ENCODE measurements at places on chromosomes 7 and 10.

GRCh38 chr7:146858690-146859089, 742.1 kb downstream of the CNTNAP2 start:
- no peak overlapping the region for H3K27ac ChIP-seq
- H3K36me3 ChIP-seq: no peaks in the 10 kb centered on the region
- H3K4me3 ChIP-seq: no peak overlapping the region
- DNase-seq: no peak
- H3K27me3 ChIP-seq: no peaks in the 10 kb centered on the region

GRCh38 chr10:36023939-36024338, 381.8 kb upstream of the FZD8 start:
- H3K4me1 ChIP-seq: no peaks in the 10 kb centered on the region
- H3K27ac ChIP-seq: no peak overlapping the region
- no peaks in the 10 kb centered on the region for H3K36me3 ChIP-seq
- DNase-seq: no peak

GRCh38 chr10:120828763-120829319, 22.3 kb upstream of the WDR11 start:
- peaks cover 3% of the 10 kb centered on the region for H3K36me3 ChIP-seq
- H3K27me3 ChIP-seq: peaks cover 41% of the 10 kb centered on the region
- H3K4me1 ChIP-seq: peaks cover 9% of the 10 kb centered on the region
- no peak overlapping the region for H3K27ac ChIP-seq
- H3K4me3 ChIP-seq: no peak overlapping the region
- no peak for DNase-seq

GRCh38 chr7:111232249-111233084, 141.5 kb downstream of the LRRN3 start:
- DNase-seq: no peak
- peaks cover 3% of the 10 kb centered on the region for H3K36me3 ChIP-seq
- H3K4me3 ChIP-seq: no peak overlapping the region
- H3K27me3 ChIP-seq: no peaks in the 10 kb centered on the region
- peaks cover 6% of the 10 kb centered on the region for H3K4me1 ChIP-seq
- no peak overlapping the region for H3K27ac ChIP-seq

- H3K36me3 ChIP-seq: peaks cover 2% of the 10 kb centered on the region
- peaks cover 4% of the 10 kb centered on the region for H3K4me1 ChIP-seq
- peaks cover 46% of the 10 kb centered on the region for H3K27me3 ChIP-seq
- no peak overlapping the region for H3K4me3 ChIP-seq
- DNase-seq: no peak
Observed at GRCh38 chr10:84605802-84606201, 277.4 kb downstream of the CCSER2 start.

DNA sequence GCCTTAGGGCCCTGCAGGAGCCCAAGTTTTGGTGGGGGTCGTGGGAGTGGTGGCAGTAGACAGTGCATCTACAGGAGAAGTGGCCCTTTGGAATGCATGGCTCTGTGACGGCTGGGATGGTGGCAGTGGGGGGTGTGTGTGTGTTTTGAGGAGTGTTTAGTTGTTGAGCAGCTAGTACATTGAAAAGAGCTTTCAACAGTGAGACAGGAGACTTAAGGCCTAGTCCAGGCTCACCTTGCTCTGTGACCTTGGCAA, 27.1 kb downstream of the ZNF775 start:
- H3K36me3 ChIP-seq: peaks cover 4% of the 10 kb centered on the region
- DNase-seq: no peak
- no peaks in the 10 kb centered on the region for H3K27me3 ChIP-seq
- H3K4me1 ChIP-seq: peaks cover 37% of the 10 kb centered on the region
- H3K4me3 ChIP-seq: peak overlapping the region; percentile 99
- H3K27ac ChIP-seq: peak overlapping the region; percentile 98

DNA sequence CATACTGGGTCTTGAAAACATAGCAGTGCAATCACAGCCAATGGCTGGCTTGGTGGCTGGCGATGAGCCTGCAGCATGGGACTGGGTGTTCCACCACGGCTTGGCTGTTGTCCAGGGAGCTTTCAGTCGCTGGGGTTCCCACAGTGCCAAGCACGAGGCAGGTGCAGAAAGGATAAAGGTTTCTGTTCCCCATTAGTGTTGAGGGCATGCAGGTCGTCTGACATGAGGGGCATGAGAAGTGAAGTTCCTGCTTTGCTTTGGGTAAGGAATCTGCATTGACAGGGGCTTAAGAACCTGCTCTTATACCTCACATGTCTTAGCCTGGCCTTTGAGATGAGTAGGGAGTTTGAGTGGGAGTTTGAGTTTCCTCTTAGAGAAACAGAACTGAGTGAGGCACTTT, 9.0 kb upstream of the CFTR start:
- H3K36me3 ChIP-seq: no peaks in the 10 kb centered on the region
- DNase-seq: no peak
- peaks cover 5% of the 10 kb centered on the region for H3K27me3 ChIP-seq
- no peak overlapping the region for H3K4me3 ChIP-seq
- H3K4me1 ChIP-seq: no peaks in the 10 kb centered on the region

DNA sequence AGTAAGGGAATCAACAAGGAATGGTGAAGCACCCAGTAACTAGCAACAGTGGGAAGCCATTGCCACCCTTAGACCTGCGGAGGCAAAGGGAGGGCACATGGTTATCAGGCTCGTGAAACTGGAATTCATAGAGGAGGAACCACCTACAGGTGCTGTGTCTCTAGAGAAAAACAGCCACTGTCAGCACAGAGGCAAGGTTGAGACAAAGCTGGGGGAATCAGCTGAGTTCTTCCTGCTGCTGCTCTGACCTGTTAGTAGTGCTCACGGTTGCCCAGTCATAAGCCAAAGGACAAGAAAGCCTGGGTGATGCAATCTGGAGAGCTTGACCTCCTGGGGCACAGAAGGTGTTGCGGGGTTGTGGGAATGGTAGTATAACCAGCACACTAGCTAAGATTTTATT, 110.1 kb downstream of the TPST1 start:
- H3K36me3 ChIP-seq: no peaks in the 10 kb centered on the region
- H3K4me3 ChIP-seq: no peak overlapping the region
- no peak overlapping the region for H3K27ac ChIP-seq
- no peak for DNase-seq

- H3K27me3 ChIP-seq: no peaks in the 10 kb centered on the region
- no peak for DNase-seq
- peaks cover 6% of the 10 kb centered on the region for H3K36me3 ChIP-seq
- H3K4me1 ChIP-seq: peaks cover 7% of the 10 kb centered on the region
Observed at GRCh38 chr7:35015346-35015859, 21.9 kb downstream of the DPY19L1 start.

GRCh38 chr10:115335366-115335765, 242.2 kb downstream of the ATRNL1 start:
- H3K27ac ChIP-seq: no peak overlapping the region
- no peaks in the 10 kb centered on the region for H3K4me1 ChIP-seq
- H3K36me3 ChIP-seq: no peaks in the 10 kb centered on the region
- no peak for DNase-seq
- H3K4me3 ChIP-seq: no peak overlapping the region

- H3K27me3 ChIP-seq: no peaks in the 10 kb centered on the region
- peaks cover 3% of the 10 kb centered on the region for H3K4me1 ChIP-seq
- peaks cover 2% of the 10 kb centered on the region for H3K36me3 ChIP-seq
- H3K27ac ChIP-seq: peak overlapping the region; percentile 60
Observed at GRCh38 chr10:13831711-13832141, 245.0 kb downstream of the PRPF18 start.

- H3K27me3 ChIP-seq: peaks cover 27% of the 10 kb centered on the region
- H3K36me3 ChIP-seq: peaks cover 6% of the 10 kb centered on the region
- peaks cover 6% of the 10 kb centered on the region for H3K4me1 ChIP-seq
- H3K4me3 ChIP-seq: no peak overlapping the region
- H3K27ac ChIP-seq: no peak overlapping the region
Observed at GRCh38 chr10:62514079-62514693, 140.0 kb downstream of the ZNF365 start.

DNA sequence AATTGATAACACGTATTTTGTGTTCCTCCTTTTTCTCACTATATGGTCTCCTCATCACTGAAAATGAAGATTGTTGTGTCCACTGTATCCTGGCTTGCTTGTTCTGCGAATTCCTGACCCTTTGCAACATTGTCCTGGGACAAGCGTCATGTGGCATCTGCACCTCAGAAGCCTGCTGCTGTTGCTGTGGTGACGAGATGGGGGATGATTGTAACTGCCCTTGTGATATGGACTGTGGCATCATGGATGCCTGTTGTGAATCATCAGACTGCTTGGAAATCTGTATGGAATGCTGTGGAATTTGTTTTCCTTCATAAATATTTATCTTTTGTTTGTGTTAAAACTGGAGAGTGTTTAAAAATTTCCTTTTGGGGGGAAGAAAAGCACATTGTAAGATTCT, 93.7 kb downstream of the MDFIC start:
- H3K27ac ChIP-seq: peak overlapping the region; percentile 41
- DNase-seq: no peak
- H3K27me3 ChIP-seq: no peaks in the 10 kb centered on the region
- H3K4me3 ChIP-seq: no peak overlapping the region

DNA sequence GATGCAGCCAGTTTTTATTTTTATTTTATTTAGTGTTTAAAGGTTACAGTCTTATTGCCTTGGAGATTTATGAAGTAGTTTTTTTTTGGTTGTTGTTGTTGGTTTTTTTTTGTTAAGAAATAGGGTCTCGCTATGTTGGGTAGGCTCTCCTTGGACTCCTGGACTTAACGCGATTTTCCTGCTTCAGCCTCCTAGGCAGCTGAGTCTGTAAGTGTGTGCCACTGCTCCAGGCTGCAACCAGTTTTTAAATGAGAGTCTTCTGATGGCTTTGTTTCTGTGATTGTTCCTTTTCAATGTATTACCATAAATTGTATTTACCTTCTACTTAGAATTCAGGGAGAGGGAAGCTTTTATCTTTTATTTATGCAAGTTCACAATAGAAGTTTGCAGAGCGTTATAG, 62.8 kb downstream of the BICC1 start:
- H3K4me3 ChIP-seq: no peak overlapping the region
- peaks cover 2% of the 10 kb centered on the region for H3K4me1 ChIP-seq

DNA sequence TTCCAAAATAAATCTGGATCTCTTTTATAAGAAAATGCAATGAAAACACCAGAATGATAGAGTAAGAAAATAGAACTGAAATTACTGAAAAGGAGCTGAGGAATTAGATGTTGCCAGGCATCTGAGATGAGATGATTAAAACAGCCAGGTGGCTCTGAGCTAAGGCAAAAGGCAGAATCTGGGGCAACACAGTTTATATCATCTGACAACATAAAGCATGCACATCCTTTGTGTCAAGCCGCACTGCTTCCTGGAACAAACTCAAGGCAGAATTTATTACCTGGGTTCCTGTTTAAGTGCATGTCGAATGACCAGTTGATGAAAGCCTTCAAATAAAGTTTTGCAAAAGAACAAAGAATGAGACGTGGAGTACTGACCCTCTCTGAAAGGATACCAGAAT, 247.0 kb downstream of the SNX10 start:
- no peak overlapping the region for H3K27ac ChIP-seq
- peaks cover 85% of the 10 kb centered on the region for H3K27me3 ChIP-seq
- H3K4me3 ChIP-seq: no peak overlapping the region
- no peaks in the 10 kb centered on the region for H3K36me3 ChIP-seq
- no peak for DNase-seq

DNA sequence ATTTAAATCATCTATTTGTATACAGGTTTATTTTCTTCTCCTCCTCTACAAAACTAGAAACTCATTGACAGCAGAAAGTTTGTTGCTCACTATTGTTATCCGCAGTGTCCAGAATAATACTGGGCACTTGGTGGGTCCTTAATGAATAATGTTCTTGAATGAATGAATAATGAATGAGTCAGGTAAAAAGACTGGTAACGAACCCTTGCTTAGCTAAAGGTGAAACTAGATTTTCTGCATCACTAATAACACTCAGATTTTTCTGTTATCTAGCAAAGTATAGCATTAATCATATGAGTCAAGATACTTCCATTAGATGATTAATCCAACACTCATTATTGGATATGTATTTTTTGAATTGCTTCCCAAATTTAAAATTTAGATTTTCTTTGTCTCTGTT, 953.2 kb downstream of the SORCS3 start:
- H3K4me1 ChIP-seq: no peaks in the 10 kb centered on the region
- DNase-seq: no peak
- no peaks in the 10 kb centered on the region for H3K36me3 ChIP-seq
- no peaks in the 10 kb centered on the region for H3K27me3 ChIP-seq

- H3K27me3 ChIP-seq: peaks cover 15% of the 10 kb centered on the region
- H3K36me3 ChIP-seq: no peaks in the 10 kb centered on the region
- no peak overlapping the region for H3K4me3 ChIP-seq
- H3K4me1 ChIP-seq: peaks cover 5% of the 10 kb centered on the region
Observed at GRCh38 chr10:13268841-13269240, 31.0 kb downstream of the PHYH start.

GRCh38 chr10:57334523-57334922, 933.2 kb downstream of the IPMK start:
- no peak overlapping the region for H3K4me3 ChIP-seq
- DNase-seq: no peak
- H3K36me3 ChIP-seq: no peaks in the 10 kb centered on the region
- no peak overlapping the region for H3K27ac ChIP-seq

DNA sequence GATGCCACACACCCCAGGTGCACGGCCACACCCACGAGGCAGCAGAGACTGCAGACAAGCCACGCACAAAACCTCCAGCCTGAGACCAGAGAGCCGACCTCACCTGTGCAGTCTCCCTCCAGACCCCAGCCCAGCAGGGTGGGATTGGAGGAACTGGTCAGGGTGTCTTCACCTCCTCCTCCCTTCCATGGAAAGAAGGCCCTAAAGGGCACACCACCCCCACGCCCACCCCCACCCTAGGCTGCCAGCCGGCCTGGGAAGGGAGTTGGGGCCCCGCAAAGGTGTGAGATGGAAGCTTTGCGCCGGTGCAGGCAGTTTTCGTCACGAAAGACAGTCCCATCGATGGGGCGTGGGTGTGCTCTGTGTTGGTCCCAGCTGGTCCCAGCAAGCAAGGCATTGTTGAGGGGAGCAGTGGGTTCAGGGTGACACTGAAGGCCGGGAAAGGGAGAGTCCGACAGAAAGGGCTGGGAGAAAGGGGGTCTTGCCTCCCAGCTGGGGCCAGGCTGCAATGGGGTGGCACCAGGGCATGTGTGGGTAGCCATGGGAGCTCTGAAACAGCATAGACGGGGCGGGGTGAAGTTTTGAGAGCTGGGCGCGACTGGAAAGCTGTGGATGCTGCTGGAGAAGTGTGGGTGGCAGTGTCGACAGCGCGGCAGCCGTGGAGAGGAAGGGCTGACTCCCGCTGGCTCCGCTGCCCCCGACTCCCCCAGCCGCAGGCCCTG, 349.2 kb downstream of the GLRX3 start:
- H3K4me1 ChIP-seq: no peaks in the 10 kb centered on the region
- no peaks in the 10 kb centered on the region for H3K36me3 ChIP-seq
- no peak overlapping the region for H3K4me3 ChIP-seq
- no peak overlapping the region for H3K27ac ChIP-seq

GRCh38 chr7:37973915-37974314, 53.5 kb downstream of the EPDR1 start:
- no peaks in the 10 kb centered on the region for H3K36me3 ChIP-seq
- no peak overlapping the region for H3K4me3 ChIP-seq
- H3K27ac ChIP-seq: no peak overlapping the region
- no peaks in the 10 kb centered on the region for H3K4me1 ChIP-seq
- no peak for DNase-seq
